Transverse colon (tissue), 4 donors: ENCODE measurements at places on chromosomes 3 and 15. TPM values are rescaled to one million over a fixed set of nuclear protein-coding genes. Genes with fewer than 3 reads are reported as not detected.

Gene CLDN18
- total RNA-seq, result not detected

DNA sequence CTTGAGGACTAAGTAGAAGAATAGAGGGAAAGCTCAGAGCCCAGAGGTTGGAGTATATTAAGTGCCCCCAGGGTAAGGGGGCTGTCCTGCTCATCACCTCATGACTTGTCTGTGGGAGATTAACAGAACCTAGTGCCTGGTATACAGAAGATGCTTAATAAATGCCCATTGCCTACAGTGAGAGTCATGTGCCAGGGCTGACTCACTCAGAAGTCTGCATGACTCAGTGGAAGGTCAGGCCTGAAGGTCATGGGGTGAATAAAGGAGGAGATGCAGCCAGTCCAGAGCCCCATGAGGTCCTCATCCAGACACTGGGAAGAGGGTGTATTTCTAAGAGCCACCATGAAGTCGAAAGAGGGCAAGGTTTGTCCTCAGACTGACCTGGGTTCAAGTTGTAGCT, 62.5 kb upstream of the TLE3 start:
- DNase-seq, result no peak

DNA sequence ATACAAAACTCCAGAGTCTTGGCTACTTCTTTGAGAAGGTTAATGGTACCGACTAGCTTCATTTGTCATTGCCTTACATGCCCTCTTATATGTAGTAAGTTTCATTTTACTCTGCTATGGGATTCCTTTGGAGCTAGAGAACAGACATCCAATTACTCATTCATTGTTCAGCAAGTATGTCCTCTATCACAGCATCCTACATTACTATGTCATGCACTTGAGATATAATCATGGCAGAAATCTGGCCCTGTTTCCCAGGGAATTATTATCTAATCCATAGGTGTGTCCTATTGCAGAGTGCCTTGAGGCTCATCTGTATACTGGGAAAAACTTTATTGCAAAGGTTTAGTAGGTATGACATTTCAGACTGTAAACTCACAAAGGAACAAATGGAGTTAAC, 333.1 kb upstream of the NECTIN3 start:
- DNase-seq, result no peak

GRCh38 chr3:65532749-65533148, 506.0 kb downstream of the MAGI1 start:
- no peak for DNase-seq

Gene LAMB2
- total RNA-seq, result 141 TPM

Gene CIDEC
- total RNA-seq, result 1.00 TPM

Gene RASSF1
- total RNA-seq, result 22.1 TPM

Gene KY
- not detected for total RNA-seq

GRCh38 chr15:67394873-67395639, 125.9 kb upstream of the C15orf61 start:
- no peak for DNase-seq

Gene SMC4
- 263 TPM for total RNA-seq

- no peak for DNase-seq
Measured at GRCh38 chr15:54150255-54150654, 172.0 kb downstream of the UNC13C start.

DNA sequence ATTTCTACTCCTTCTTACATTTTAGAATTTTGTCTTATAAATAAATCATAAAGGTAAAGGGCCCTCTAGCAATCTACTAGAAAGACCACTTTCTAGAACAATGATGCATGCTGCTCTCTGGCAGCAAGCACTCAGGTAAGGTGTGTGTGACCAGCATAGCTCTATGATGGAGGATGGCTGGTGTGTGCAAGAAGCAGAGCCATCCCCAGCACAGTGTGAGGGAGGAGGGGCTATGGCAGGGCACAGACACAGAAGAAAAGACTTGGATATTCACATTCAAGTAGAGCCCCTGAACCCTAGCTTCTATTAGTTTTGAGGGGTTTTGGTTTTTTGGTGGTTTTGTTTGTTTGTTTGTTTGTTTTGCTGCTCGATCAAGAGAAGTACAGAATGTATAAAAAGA, 277.1 kb upstream of the CCDC54 start:
- no peak for DNase-seq

DNA sequence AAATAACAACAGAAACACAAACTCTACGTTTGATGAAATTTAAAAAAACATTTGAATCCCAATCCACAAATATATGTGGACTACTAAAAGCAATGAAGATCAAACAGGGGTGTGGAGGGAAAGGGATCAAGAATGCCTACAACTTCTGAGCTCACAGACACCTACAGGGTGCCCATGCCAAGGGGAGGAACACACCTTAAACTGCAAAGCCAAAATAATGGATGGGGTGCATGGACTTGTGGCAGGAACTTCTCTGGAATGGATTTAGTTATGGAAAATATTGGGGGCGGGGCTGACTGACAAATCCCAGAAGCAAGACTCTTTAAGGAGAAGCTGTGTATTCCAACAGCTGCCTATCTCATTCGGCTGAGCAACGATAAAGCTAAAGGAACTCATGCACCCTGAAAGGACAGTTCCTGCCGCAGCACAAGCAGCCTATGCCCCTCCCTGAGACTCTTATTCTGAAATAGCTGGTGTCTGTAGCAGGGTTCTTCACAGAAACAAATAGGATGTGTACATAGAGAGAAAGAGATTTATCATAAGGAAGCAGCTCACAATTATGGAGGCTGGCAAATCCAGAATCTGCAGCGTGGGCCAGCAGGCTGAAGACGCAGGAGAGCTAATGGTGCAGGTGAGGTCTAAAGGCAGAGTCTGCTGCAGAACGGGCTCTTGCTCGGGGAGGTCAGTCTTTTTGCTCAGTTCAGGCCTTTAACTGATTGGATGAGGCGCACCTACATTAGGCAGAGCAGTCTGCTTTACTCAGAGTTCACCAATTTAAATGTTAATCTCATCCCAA, 24.5 kb upstream of the PLA2G4D start:
- peak; percentile 41 for DNase-seq

GRCh38 chr3:104735691-104736090, 631.0 kb upstream of the ALCAM start:
- no peak for DNase-seq

Gene FAM219B
- total RNA-seq, result 67.2 TPM

GRCh38 chr3:113753376-113753985, 6.6 kb downstream of the ATP6V1A start:
- DNase-seq, result no peak

DNA sequence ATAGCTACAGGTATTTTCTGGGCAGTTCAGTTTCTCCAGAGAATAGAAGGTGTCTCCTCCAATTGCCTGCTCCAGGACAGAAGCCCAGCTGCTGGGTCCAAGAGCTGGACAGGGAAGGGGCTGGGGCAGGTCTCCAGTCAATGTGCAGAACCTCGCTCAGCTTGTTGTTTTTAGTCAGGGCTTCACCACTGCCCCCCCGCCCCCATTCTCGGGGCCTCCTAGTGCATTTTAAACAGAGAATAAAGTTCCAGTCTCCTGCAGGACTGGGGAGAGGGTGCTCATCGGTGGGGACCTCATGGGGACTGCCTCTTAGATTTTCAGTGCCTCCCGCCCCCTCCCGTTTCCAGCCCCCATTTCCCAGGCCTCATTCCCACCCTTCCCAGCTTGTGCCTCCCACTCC, 216.6 kb downstream of the XXYLT1 start:
- no peak for DNase-seq

Gene RTF1
- 14.2 TPM for total RNA-seq

DNA sequence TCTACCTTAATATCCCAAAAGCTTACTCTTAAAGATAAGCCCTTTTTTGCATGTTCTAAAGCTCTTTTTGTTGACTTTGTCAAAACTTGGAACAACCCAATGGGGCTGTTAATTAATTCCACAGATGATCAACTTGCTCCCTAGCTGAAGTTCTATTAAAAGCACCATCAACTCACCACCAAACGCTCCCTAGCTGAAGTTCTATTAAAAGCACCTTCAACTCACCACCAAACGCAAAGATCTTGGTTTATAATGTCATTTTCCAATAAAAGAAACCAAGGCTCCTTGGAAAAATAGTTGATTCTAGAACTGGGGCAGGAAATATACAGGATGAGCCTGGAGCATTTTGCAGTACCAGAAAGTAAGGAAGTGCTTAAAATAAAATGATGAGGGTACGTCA, 122.3 kb upstream of the STT3B start:
- no peak for DNase-seq
